ENCODE measurements at places on chromosomes 4 and X.

DNA sequence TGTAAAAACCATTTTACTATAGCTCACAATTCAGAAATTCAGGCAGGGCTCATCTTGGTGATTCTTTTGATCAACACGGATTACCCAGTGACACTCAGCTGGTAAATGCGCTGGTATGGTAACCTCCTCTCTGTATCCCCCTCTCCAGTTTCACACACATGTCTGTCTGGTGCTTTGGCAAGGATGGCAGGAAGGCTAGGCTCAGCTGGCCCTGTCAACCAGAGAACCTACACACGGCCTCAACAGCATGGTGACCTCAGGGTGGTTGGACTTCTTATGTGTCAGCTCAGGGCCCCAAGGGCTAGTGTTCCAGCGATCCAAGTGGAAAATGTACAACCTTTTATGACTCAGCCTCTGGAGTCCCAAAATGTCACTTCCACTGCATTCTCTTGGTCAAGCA, 55.7 kb upstream of the EOLA2 start:
- no peak for DNase-seq

DNA sequence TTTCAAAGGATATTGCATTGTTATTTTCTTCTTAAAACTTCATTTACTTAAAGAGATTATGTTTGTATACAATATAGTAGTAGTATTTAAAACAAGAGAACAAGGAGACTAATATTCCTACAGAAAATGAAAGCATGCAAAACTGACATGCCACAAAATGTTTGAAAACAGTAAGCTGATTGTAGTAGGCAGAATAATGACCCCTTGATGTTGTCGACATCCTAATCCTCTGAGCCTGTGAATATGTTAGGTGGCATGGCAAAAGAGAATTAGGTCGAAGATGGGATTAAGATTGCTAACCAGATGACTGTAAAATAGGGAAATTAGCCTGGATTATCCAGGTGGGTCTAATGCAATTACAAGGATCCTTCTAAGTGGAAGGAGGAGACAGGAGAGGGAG, 522.2 kb upstream of the NR3C2 start:
- DNase-seq = no peak

DNA sequence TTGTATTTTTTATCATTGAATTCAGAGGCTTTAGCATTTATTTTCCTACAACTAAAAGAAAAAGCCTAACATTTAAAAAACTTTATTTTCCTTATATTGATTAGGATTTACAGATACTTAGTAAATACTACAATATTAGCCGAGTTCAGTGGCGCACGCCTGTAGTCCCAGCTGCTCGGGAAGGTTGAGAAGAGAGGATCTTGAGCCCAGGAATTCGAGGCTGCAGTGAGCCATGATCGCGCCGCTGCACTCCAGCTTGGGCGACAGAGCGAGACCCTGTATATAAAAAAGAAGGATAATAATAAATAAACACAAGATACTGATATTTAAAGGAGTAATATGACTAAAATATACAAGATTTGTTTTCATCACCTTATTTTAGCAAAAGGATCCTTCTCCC, 681 bp upstream of the UPF3B start:
- DNase-seq = no peak

DNA sequence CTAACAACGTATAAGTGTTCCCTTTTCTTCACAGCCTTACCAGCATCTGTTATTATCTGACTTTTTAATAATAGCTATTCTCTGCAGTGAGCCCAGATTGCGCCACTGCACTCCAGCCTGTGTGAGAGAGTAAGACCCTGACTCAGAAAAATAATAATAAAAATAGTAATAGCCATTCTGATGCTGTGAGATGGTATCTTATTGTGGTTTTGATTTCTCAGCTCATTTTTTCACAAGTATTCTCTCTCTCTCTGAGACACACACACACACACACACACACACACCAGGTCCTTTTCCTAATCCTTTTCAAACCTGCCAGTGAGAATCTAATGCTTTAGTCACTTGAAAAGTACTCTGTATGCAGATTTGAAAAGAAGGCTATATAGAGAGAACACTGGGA, 89.8 kb downstream of the CHIC2 start:
- DNase-seq = no peak

DNA sequence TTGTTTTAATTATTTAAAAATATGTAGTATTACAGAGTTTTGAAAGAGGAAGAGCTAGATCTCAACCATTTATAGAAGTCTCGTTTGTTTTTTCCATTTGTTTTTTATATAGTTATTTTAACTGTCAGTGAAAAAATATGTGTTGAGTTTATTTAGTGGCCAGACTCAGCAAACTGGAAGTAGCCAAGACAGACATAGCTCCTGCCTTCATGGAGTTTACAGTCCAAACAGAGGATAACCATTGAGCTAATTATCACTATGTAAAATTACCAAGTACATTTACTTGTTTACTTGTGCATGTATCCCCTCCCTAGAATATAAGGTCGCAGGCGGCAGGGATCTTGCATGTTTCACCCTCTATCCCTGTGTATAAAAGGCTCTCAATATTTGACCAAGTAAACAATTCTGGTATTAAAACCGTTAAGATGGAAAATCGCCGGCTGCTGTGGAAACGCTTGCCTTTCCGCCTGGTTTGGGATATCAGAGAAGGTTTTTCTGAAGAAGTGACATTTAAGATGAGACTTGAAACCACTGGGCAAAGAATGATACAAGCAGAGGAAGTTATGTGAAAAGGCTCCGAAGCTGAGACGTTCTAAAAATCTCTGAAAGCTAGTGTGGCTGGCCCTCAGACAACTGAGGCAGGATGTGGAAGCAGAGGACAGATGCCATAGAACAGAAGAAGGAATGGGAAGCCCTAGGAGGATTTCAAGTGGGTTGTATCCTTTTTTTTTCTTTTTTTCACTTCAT, 1.3 kb upstream of the CCNI start:
- DNase-seq = no peak

GRCh38 chr4:61300266-61300844, 100.2 kb downstream of the ADGRL3 start:
- DNase-seq = no peak

DNA sequence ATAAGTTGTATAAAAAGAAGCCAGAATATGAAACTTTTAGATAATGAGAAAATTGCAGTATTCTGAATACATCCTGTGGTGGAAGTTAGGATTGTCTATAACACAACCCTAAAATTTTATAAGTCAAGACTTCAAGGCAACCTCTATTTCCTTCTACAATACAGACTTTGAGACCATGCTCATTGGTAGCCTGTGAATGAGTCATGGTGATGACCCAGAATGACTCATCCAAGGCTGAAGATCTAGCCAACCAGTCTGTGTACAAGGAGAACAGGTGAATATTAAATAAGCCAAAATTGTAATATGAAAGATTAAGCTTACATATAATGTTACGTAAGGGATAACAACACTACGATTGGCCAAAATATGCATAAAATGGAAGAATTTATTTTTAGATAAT, 475.9 kb upstream of the GALNT7 start:
- DNase-seq = no peak

GRCh38 chrX:119687661-119688413, 5.1 kb downstream of the SEPTIN6 start:
- DNase-seq = no peak

DNA sequence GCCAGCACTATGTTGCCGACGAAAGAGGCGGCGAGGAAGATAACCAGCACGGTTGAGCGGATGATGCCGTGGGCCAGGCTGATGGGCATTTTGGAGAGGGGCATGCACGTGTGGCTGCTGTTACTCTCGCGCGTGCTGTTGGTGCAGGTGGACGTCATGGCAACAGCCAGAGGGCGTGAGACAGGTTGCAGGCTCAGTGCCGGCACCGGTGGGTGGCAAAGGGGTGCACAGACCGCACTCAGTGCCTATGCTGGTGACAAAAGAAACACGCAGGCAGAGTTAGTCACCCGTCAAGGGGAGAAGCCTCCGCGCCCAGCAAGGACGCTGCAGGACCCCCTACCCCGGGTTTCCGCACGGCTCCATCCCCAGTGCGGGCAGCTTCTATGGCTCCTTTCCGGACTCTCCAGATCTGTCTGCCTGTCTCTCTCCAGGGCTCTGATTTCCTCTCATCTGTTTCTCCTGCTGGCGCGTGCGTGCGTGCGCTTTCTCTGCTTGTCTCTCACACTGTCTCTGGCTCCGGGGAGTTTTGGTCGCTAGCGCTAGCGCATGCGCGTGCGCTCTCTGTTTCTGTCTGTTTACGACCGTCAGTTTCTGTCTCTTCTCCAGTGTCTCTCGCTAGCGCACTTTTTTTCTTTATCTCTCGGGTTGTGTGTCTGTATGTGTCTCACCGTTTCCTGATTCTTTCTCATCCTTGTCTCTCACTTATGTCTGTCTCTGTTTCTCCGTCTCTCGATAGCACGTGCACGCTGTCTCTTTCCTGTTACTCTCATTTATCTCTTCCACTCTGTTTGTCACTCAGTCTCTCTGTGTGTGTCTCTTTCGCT, 2.1 kb downstream of the GPR101 start:
- DNase-seq = no peak

- DNase-seq = no peak
Measured at GRCh38 chrX:105608745-105609144, 213.6 kb upstream of the NRK start.

GRCh38 chr4:8451440-8452182, 11.0 kb downstream of the TRMT44 start:
- DNase-seq = no peak

- no peak for DNase-seq
Measured at GRCh38 chr4:118410138-118410537, 57.3 kb upstream of the PRSS12 start.

DNA sequence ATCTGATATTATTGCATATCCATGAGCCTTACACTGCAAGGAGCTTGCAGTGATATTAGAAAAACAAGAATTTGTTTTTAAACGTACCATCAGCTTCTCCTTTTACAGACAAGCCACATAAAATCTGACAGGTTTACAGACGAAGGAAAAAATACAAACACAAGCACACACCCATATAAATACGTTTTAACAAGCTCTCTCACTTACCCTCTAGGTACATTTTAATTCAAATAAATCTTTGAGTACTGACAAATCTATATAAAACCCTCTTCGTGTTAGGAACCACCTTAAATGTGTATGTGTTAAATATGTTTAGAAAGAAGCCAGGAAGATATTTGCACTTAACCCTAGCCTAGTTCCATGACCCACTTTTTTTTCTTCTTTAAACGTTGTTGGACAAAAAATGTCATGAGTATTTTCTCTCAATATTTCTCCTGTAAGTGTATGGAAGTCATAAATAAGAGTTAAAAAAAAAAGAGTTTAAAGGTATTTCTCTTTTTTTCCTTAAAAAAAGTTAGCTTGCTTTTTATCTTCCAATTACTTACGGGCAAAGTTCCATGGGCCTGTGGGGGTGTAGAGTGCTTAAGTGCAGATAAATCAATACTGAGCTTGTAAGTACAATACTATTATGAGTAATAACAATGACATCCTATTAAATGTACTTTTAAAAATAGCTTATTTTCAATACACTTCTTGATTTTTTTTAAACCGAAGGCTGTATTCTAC, 1.5 kb downstream of the ARAP2 start:
- no peak for DNase-seq

GRCh38 chr4:6989331-6989923, 53.7 kb upstream of the TADA2B start:
- no peak for DNase-seq

DNA sequence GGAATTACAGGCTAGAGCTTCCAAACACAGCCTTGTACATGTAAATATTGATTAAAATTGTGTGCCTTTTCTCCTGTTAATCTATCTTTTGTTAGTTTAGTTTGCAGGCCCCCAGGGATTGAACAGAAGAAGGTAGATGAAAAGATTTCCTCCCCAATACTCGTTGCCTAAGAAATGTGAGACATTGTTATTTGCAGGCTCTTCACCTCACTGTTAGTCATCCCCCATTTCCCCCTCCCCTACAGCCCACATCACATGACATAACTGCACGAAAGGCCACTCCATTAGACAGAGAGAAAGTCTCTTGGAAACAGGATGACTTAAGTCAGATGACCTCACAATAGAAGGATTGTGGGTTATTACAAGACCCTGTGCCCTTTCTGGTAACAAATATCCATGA, 13.3 kb upstream of the MID1 start:
- no peak for DNase-seq

DNA sequence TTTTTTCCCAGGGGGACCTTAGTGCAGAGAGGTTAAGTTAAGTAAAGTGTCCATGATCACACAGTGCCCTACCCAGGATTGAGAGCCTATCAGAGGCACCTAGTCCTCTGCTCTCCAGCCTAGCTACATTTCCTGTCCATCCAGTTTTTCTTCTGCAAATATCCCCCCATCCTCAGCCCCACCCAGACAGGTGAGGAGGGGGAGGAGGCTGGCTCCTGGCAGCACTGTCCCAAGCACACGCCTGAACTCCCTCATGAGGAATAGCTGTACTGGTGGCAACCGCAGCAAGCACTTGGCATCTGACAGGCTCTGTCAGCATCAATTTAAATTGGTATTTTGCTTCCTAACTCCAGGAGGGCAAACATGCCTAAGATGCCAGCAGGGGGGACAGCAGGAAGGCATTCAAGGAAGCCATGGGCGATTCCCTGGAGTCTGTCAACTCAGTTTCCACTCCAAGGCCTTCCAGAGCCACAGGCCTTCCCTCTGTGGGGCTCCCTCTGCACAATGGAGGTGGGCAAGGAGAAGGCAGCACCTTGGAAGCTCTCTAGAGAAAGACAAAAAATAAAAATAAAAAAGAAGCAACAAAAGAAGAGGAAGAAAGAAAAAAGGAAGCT, 6.4 kb upstream of the FRMPD3 start:
- no peak for DNase-seq

DNA sequence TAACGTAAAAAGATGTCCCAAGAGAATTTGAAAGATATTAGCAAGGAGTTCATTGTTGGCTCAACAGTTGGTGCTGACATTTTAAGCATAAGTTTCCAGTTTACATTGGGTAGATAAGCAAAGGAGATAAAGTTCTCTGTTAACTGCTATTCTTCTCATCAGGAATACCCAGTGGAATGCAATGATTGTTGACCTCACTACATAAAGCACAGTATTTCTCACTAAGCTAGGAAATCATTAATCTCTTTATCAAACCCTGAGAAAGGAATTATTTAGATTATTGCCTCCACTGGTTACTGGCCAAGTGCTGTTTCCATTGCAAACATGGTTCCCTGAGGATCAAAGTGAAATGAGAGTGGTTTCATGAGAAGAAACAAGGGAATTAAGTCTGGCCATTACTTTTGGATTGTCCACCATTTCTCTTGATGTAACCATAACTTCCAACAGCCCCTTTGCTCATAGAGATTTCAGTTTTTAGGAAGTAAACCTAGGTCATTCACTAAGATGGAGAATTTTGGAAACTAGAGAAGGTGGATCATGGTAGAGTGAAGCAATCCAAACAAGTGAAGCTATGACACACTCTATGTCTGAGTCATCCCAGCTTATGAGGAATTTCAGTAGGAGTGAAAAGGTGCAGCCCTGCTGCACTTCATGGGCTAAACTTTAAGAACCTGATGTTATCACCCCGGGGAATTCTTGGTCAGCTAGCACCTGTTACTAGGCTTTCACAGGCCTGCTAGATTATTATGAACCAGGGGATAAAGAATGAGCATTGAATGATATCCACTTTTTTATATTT, 163.4 kb downstream of the AREG start:
- no peak for DNase-seq

- DNase-seq = no peak
Measured at GRCh38 chr4:11421116-11421515, 7.6 kb downstream of the HS3ST1 start.

- DNase-seq = no peak
Measured at GRCh38 chrX:116449156-116449555, 12.8 kb downstream of the SLC6A14 start.

GRCh38 chr4:149292425-149293007, 523.1 kb downstream of the IQCM start:
- DNase-seq = no peak
